ENCODE measurements at places on chromosomes 4 and X.

- DNase-seq: no peak
These were observed 42.9 kb downstream of the PSAPL1 start for GRCh38 chr4:7391637-7392437.

DNA sequence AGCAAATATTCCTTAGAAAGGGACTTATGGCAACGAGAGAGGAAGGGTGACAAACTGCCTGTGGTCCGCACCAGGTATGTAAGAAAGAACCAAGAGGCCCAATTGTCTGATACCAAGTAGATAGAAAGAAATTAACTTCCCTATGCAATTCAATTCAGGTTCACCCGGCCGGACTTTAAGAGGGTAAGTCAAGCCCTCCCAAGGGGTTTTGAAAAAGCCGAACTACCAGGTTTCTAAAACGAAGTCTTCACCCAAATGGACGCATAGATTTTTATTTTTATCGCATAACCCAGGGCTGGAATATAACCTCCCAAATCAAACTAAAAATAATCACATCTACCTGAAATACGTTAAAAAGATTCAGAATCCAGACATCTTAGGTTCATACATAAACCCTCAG, 1.6 kb upstream of the MAB21L2 start:
- no peak for DNase-seq

- no peak for DNase-seq
These were observed 294.6 kb upstream of the STS start for GRCh38 chrX:6852869-6853268.

DNA sequence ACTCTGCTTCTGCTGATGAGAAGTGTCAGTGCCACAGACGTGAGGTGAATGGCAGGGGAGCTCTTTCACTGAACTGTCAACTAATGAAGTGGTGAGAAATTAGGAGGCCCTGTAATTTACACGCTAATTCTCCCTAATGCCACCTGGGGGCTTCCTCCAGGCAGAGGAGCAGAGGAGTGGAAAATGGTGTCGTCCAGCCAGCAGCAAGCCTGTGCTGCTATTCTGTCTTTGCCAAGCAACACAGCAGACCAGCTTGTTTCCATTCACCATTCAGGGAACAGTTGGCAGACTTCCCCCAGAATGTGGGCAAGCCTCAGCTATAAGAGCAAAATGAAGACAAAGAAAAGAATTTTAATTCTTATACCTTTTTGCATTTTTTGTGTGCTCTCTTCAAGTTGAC, 245.2 kb upstream of the TET2 start:
- DNase-seq: no peak
